ENCODE measurements at places on chromosomes 7 and 10.
A peak's percentile ranks its signal among the peaks of the same experiment; 100 is the strongest.

GRCh38 chr10:22534849-22535604 lies 179.4 kb downstream of the PIP4K2A start:
- DNase-seq = no peak

DNA sequence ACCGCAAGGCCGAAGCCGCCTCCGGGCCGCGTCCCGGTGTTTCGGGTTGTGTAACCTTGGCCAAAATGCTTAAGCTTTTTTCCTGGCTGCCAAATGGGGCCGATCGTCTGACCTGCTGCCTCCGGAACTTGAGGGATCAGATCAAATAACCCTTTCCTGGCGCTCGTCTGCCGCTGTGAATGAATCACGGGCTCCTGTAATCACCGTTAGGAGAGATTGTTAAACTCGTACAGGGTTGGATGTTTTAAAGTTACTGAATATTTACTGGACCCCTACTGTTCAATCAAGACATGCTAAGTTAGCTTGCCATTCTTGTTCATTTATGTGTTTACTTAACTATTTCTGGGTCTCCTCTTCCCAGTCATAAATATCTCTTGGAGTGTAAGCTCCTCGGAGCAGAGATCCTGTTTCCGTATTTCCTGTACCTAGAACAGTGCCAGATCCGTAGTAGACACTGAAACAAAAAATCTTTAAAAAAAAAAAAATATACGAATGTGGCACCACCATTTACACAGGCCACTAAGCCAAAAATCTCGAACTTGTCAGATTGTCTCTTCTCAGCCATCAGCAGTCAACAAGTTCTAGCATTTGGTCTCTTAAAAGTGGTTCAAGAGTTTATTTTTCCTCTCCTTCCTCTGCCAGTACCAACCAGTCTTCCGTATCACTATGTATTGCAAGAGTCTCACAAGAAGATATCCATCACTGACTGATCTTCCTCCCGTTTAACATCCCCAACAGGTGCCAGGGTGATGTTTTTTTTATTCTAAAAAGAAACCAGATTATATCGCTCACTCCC lies 650 bp upstream of the TM9SF3 start:
- peak; percentile 63 for DNase-seq

GRCh38 chr10:48364659-48365405 lies 58.4 kb downstream of the MAPK8 start:
- no peak for DNase-seq

DNA sequence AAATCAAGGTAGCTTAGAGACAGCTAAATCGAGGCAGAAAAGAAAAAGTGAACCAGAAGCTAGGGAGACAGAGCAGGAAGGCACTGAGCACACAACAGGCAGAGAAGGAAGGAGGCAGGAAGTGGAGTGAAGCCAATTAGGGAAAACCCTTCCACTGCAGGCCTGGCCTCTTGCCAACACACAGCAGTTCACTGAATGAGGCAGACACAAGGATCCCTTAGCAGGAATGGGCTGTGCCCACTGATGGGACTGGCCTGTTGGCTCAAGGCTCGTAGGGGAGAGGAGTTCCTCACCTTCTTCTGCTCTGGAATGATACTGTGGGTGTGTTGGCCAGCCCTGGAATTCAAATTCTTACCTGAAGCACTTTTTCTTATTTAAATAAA lies 220.3 kb upstream of the STK17A start:
- no peak for DNase-seq

DNA sequence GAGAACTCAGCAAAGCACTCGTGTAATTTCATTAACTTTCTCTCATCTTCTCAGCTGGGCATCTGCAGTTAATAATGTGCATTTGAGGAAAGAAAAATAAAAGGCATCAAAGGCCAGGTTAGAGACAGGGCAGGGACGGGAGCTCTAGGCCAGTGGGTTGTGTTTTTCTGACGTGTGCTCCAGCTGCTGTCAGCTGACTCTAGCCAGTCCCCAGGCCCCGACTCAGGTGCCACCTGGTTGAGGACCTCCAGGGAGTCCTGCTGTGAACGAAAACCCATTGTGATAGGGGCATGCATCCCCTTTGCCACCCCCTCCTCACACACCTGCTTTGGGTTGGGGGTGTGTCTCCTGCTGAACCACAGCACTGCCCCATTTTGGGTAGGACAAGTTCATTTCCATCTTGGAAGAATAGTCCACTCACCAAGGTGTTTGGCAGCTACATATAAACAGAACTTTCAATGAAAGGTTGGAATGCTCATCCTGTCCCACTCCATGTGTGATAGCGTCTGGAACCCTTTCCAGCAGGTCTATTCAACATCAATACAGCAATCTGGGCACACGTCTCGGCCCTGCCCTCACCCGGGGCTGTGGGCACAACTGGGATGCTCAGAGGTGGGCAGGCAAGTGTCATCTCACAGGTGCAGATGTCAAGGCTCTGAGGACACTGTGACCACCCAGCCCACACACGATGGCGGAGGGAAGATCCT lies 146.1 kb upstream of the FAM20C start:
- DNase-seq = no peak

GRCh38 chr7:122304996-122305421 lies 459 bp upstream of the FEZF1 start:
- DNase-seq = no peak

DNA sequence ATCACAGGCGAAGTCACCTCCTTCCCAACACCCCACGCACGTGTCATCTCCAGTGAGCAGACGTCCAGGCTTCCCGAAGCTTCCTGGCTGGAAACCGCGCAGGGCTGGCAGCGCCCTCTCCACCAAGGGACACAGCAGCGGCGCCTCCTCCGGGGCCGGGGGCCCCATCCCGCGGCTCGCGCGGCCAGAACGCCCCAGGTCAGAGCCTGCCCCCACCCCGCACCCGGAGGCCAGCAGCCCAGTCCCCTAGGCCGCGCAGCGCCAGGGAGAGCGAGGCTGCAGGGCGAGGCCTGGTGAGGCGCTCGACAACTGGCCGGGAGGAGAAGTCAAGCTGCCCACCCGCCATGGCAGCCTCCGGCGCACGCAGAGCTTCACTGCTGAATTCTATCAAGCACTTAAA lies 247.0 kb downstream of the SEMA3D start:
- no peak for DNase-seq

DNA sequence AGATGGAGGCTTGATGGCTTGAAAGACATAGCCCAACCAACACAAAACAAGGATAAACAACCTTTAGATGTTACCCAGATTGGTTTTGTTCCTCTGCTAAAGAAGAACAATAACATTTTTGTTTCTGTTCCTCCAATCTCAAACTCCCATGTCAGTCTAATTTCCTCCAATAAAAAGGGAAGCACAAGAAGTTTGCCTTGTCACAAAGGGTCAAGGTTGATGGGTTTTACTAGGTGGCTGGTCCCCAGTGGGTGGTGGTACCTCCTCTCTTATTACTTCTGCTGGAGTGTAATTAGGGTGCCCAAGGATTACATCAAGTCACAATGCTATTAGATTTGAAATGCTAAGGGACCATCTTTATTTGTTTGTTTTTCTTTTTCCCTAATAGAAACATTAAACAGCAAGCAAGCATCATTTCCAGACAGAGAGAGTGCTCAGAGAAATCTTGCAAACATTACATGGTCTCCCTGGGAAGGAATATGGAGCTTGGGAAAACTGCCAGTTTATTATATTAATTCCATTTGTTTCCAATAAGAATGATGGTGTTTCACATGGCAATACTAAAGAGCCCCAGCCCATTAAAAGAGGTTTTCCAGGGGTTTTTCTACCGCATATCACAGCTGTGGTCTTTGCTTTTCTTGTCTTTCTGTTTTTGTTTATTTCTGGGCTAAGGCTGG lies 78.3 kb upstream of the AOAH start:
- DNase-seq = no peak

- no peak for DNase-seq
These were observed 1136.8 kb upstream of the AUTS2 start for GRCh38 chr7:68461430-68461829.

DNA sequence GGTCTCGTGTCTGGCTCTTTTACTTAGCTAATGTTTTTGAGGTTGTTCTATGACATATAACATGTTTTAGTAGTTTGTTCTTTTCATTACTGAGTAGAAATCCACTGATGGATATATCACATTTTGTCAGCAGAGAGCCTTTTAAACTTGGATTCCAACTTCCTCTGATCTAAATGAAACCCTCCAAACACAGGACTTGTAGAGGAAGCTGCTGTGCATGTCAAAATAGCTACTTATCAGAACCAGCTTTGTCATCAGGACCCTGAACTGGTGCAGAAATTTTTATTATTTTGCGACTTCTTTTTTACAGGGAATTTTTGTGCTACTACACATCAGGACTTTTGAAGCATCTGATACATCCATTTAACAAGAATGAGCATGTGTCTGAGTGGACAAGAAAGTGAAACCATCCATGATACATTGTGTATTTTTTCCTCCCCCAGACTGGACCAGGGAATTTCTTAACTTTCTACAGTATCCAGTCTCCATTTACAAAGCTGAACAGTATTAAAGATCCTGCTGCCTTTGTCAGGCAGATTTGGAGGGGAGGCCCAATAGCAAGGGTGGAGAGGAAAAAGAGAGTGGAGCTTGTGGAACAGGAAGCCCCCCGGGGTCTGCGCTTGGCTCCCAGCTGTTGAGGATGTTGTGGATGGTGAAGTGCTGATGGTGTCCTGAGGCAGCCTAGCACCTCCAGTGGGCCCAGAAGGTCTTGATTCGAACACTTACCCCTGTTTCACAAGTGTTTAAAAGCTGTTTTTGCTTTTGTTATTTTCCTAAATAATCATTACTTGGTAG lies 29.3 kb upstream of the MTPAP start:
- no peak for DNase-seq

GRCh38 chr7:107463139-107464078 lies 6.4 kb upstream of the GPR22 start:
- DNase-seq = peak; percentile 35

GRCh38 chr7:158394936-158395335 lies 192.7 kb downstream of the PTPRN2 start:
- peak; percentile 4 for DNase-seq

DNA sequence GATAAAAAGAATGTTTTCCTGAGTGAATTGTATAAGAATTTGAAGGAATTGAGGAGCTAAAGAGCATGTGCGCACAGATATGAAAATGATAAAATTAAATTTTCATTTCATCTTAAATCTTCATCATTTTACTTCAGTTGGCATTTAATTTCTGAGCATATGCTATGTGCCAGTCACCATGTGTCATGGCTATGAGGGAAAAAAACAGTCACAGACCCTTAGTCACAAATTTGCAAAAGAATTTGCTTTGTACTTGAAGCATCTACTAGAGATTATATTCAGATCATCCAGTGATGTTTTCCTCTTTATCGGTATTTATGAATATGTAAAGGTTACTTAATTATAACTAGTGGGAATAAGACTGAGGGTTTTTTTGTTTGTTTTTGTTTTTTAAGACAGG lies 29.8 kb downstream of the VCL start:
- DNase-seq = no peak

- no peak for DNase-seq
These were observed 24.1 kb downstream of the KAZALD1 start for GRCh38 chr10:101085846-101086245.

GRCh38 chr7:114825423-114825951 lies 96.4 kb upstream of the MDFIC start:
- DNase-seq = peak; percentile 61

DNA sequence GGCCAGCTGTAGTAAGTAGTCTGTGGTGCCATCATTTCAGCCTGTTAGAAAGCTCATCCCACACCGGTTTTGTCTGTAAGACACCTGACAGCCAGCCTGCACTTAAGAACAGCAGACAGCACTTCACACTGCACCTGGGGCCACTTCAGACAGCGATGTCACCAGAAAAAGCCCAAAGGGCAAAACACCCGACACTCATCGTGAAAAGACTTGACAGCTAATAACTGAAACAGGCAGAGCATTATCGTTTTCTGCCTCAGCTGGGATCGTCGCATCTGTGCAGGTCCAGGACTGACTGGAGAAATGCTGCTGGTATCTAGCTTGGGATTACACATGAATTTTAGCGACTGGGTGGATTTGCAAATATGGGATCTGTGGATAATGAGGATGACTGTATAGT lies 16.8 kb upstream of the LAT2 start:
- DNase-seq = no peak

- no peak for DNase-seq
These were observed 14.0 kb upstream of the RALA start for GRCh38 chr7:39609113-39609934.

DNA sequence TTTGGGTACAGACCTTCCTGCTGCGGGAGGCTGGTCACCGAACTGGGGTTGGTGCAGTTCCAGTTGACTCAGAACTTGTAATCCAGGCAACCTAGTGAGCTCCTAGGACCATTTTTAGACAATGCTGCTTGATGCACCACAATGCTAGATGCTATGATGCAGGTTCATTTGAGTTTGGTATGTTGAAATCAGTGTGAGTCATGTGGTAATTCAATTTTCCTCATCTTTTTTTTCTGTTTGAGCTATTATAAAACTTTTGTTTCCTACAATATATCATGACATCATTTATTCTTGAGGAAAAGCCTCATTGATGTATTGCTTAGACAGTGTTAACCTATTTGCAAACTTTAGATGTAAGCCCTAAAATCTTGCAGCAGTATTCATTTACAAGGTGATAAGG lies 40.9 kb upstream of the MTPN start:
- DNase-seq = no peak

DNA sequence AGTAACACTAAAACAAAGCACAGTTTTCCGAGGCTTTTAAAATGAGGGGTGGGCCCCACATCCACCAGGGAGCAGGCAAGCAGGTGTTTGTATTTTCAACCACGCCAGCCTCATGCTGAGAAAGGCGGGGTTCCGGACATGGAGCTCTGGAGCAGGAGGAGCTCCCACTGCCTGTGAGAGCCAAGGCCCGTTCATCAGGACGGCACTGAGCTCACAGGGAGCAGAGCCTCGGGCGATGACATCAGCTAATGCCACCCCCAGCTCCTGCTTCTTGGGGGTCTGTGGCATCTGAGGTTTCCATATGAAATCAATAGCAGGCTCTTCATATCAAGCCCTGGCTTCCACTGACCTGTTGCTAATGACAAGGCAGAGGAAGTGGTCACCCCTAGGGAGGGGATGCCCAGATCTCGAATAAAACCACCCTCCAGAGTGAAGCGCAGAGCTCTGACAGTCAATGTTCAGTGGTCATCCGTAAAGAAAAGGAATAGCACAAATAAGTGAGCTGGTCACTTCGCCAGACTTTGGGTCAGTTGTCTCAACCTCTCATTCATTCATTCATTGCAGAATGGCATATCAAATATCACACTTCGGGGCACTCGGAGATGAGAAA lies 89.1 kb downstream of the TNS3 start:
- no peak for DNase-seq

DNA sequence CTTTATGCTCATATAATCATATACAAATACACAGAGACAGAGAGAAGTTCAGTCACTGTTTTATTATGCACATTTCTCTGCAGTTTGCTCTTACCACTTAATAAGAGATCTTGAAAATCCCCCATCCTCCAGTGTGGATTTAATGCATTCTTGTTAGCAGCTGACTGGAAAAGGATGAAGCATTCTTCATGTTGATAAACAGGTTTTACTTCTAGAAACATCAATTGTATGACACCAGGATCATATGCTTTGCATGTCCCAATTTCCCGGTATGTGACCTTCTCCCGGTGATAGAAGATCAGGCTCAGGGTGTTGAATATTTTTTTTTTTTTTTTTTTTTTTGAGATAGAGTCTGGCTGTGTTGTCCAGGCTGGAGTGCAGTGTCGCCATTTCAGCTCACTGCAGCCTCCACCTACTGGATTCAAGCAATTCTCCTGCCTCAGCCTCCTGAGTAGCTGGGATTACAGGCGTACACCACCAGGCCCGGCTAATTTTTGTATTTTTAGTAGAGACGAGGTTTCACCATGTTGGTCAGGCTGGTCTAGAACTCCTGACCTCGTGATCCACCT lies 6.2 kb upstream of the CREB3L2 start:
- no peak for DNase-seq

- DNase-seq = no peak
These were observed 148.0 kb downstream of the TSPAN12 start for GRCh38 chr7:120709972-120710320.

- peak; percentile 6 for DNase-seq
These were observed 41.9 kb downstream of the AGK start for GRCh38 chr7:141593134-141593533.
